ENCODE measurements at places on chromosomes 5 and 9.

- no peak for DNase-seq
Measured at GRCh38 chr9:134738869-134739659, 97.5 kb downstream of the COL5A1 start.

GRCh38 chr5:14257995-14258403 is 114.9 kb downstream of the TRIO start:
- no peak for DNase-seq

GRCh38 chr9:87954230-87954629 is 20.1 kb downstream of the CDK20 start:
- no peak for DNase-seq

DNA sequence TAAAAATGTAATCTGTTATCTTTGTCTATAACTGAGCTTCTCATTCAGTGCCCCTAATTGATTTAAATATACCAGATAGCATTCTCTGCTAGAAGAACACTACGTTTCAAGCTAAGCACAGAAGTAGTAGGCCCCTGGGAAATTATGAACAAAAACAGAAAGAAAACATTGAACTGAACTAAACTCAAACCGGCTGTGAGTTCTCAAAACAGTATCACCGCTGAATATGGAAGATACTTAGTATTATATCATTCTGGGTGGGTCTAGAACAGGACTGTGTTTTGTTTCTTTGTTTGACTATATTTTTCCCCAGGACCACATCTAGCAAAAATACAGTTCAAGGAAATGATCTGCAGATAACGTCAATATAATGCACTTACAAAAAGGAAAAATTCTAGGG is 95.1 kb upstream of the HMHB1 start:
- no peak for DNase-seq

DNA sequence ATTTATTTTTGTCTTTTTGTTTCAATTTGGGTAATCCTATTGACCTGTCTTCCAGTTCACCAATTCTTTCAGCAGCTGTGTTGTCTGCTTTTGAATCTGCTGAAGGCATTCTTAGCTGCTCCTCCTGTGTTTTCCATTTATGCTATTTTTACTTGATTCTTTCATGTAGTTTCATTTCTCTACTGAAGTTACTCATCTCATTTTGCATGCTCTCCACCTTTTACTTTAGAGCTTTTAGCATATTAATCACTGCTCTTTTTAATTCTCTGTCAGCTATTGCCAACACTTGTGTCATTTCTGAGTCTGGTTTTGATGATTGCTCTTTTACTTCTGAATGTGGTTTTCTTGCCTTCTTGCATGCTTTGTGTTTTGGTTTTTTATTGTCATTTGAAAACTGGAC is 496.0 kb upstream of the CLINT1 start:
- DNase-seq: no peak

- DNase-seq: no peak
Measured at GRCh38 chr5:178122346-178122745, 8.5 kb upstream of the RMND5B start.

- no peak for DNase-seq
Measured at GRCh38 chr9:95880021-95880690, 4.7 kb downstream of the ERCC6L2 start.

DNA sequence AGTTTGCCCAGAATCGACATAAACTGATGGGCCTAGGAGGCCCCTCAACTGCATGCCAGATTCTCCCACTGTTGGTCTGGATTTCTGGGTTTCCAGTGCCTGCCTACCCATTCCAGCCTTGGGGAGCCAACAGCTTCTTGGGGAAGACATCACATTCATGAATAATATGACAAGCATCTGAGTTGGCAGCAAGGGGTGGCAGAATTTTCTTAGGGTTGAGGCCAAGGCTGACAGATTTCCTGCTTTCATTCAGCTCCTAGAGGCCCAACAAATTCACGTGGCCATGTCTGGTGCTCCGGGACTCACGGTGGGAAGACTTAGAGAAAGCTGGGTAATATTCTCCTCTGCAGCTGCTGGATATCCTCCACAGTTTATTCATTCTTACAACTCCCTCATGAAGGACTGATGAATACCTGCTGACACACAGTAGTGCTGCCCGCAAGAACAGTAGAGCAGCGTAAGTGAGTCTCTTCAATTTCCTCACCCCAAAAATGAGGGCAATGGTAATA is 305.0 kb upstream of the TNC start:
- no peak for DNase-seq

DNA sequence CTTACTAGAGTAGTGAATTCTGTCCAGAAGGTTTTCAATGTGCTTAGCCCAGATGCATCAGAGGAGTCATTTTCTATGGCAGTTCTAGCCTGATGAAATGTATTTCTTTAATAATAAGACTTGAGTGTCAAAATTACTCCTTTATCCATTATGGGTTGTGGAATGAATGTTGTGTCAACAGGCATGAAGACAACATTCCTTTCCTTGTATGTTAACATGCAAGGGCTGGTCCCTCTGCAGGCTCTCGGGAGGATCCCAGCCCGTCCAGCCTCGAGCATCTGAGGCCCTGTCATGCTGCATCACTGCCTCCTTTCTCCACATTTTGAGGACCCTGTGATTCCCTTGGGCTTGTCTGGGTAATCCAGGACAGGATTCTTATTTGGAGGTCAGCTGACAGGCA is 42.9 kb upstream of the FAM120AOS start:
- no peak for DNase-seq

- no peak for DNase-seq
Measured at GRCh38 chr5:100905259-100905914, 2.3 kb upstream of the ST8SIA4 start.

DNA sequence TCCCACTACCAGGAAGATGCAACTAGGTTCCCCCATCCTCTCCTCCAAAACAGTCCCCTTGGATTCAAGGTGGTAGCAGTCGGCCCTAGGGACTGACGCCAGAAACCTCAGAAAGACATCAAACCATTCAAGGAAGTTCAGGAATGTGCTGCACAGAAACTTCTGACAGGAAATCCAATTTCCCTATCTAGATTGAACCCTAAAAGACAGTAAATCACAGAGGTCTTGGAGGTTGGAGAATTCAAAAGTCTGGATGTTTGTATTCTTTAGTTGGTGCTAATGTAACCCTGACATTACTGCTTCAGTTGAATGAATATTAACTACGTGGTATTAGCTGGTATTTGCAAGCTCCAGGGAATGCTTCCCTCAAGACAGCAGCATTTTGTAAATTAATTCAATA is 125.3 kb downstream of the SYK start:
- no peak for DNase-seq

- DNase-seq: no peak
Measured at GRCh38 chr5:74375271-74375670, 265.3 kb downstream of the ENC1 start.

DNA sequence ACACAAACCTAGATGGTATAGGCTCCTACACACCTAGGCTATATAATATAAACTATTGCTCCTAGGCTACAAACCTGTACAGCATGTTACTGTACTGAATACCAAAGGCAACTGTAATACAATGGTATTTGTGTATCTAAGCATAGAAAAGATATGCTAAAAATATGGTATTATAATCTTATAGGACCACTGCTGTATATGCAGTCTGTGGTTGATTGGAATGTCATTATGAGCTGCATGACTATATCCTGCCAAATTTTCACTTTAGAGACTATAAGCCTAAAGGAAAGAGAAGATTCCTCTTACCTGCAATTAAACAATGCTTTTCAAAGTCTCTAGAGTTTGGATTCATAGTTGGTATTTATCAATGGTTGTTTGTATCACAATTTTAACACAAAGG is 24.7 kb upstream of the ACOT12 start:
- DNase-seq: no peak

DNA sequence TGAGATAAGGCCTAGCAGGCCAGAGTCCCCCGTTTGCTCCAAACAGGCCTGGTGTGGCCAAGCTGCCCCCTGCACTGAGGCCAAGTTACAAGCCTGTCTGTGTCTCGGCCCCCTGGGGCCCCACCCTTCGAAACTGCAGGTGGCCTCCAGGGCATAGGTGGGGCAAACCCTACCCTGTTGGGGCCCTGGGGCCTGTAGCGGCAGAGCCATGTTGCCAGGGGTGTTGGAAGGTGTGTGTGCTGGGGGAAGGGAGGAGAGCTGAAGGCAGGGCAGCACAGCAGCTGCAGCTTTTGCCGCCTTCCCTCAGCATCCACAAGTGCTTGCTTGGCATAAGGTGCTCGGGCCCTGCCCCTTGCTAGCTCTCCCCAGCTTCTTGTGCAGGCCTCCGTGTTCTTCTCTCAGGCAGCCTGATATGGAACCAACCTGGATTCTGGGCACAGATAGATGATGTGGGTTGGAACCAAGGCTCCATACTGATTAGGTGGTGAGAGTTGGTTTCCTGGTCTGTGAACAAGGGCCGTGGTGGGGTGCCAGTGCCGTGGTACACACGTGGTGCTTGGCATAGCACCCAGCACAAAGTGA is 12.7 kb downstream of the IRF1 start:
- DNase-seq: no peak

- no peak for DNase-seq
Measured at GRCh38 chr5:179623906-179624741, 653 bp upstream of the HNRNPH1 start.

DNA sequence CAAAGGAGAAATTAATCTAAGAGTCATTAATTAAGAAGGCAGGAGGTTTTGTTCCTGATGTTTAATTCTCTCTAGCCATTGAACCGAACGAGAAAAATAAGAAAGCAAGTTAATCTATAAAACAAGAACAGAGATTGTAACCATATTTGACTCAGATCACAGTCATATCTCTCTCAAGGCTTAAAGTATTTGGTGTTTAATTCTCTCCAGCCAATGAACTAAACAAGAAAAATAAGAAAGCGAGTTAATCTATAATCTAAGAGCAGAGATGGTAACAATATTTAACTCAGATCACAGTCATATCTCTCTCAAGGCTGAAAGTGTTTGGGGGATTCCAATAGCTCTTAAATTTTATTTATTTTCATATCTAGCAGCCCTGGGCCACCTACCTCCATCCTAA is 74.4 kb upstream of the SHISAL2B start:
- no peak for DNase-seq

DNA sequence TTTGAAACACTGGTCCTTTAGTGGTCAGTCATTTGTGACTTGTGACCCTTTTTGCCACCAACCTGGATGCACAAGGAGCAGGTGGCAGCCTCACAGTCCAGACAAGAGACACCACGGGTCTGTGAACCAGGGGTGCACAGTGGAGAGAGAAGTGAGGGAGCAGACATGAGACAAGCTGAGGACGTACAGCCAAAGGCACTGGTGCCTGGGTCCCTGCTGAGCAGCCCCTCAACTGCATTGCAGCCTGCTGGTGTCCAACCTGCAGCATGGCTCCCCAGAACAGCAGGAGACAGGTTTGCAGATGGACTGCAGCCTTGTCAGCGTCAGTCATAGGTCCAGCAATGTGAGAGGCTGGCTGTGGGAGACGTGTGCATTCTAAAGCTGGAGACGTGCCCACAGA is 124.2 kb upstream of the FSTL4 start:
- DNase-seq: no peak

DNA sequence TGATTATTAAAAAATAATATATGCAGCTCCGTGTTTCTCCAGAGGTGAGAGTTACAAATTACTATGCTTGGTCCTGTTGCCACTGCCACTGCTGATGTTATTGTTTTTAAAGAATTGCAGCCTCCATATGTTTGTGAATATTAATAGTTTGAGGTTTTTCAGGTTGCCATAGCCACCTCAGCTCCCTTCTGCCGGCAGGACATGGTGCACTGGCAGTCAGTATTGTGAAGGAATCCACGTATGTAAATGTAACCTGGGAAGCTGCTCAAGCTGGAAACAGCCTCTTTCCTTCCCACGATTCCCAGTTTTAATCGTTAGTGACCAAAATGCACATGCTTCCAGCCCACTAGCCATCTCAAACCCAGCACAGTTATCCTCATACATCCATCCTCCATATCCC is 184.4 kb upstream of the CCNG1 start:
- no peak for DNase-seq

DNA sequence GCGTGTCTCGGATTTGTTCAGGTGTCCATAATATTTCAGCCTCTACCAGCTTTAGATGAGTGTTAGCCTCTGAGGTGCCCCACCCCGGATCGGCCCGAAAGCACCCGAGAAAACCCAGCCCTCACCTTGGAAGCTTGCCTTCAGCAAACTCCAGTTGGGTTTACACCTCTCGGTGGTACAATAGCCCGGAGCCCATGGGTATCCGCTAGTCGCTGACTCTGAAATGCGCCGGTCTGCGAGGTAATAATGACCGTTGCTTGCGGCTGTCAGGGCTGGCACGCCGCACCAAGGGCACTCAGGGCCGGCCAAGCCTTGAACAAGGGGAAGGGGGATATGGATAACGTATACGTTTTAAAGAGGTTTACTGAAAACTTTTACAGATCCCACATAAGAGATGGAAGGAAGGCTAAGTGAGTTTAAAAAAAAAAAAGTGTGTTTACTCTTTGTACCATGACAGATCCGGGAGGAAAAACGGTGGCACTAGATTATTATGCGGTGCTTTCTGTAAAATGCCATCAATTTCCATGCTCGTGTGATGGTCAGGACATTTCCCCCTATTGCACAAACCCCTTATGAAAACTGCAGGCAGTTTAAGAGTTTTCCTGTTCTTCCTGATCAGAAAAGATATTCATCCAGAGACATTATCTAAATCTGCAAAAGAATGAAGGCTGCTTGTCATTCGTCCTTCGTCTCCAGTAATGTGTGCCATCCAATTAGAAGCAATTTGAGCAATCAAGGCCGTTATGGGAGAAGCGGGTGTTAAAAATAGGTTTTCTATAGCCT is 124.2 kb downstream of the TMEM161B start:
- no peak for DNase-seq

- no peak for DNase-seq
Measured at GRCh38 chr9:106931466-106931865, 68.5 kb downstream of the ZNF462 start.

GRCh38 chr9:82651474-82651873 is 411.5 kb downstream of the RASEF start:
- no peak for DNase-seq

DNA sequence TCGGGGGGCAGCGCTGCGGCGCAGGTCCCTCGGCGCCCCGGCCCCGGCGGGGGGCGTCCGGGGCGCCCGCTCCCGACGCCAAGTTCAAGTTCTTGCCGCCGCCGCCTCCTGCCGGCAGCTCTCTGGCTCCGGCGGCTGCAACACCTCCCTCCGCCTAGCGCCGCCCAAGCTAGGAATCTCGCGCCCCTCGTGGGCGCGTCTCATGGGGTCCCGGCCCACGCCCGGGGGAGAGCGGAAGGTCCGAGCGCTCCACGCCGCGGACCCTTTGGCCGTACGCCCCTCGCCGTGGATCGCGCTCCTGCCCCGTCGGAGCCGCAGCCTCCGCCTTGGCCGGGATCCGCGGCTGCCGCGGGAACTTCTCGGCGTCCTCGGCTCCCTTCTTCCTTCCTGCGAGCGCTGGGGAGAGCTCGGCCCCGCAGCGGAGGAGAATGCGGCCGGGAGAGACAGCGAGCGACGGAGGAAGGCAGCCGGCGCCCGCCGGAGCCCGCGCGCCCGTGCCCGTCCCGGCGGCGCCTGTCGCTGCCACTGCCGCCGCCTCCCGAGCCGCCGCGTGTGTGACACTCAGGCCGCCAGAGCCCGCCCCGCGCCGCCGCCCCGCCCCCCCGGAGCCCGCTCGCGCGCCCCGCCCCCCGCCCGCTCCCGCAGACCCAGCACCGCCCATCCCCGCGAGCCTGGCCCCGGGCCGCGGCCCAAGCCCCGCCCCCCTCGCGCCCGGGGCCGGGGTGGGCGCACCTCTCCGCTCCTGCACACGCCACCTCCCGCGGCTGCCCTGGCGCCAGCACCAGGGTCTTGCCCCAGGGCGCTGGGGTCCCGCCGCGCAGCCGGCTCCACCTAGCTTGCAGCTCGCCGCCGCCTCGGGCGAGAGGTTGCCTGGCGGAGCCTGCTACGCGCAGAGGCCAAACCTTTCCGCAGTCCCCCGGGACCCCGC is at the start of gene SHB:
Gene SHB, minus strand, starts transcription at position 527 of the 928 bp plus-strand sequence. CDS start 582 bp downstream, outside the sequence.
- peak; percentile 54 for DNase-seq

- no peak for DNase-seq
Measured at GRCh38 chr9:107367727-107368502, 84.8 kb downstream of the RAD23B start.
